ENCODE measurements at places on chromosomes 11 and 22. TPM values are rescaled to one million over a fixed set of nuclear protein-coding genes. Genes with fewer than 3 reads are reported as not detected.

LUZP2 gene
- total RNA-seq: not detected

C1QTNF5 gene
- total RNA-seq: not detected

KRTAP5-9 gene
- total RNA-seq: not detected

INS gene
- not detected for total RNA-seq

CHADL gene
- total RNA-seq: not detected

CD248 gene
- not detected for total RNA-seq

FOSL1 gene
- 130 TPM for total RNA-seq

OR52H1 gene
- total RNA-seq: not detected

OOSP2 gene
- not detected for total RNA-seq

WT1 gene
- 5.3 TPM for total RNA-seq

PKP3 gene
- total RNA-seq: 41.0 TPM

RIMBP3C gene
- 0.13 TPM for total RNA-seq

LRRC55 gene
- total RNA-seq: not detected

SLC17A6 gene
- total RNA-seq: not detected

MRPL17 gene
- total RNA-seq: 86.2 TPM

NUCB2 gene
- total RNA-seq: 34.0 TPM

MS4A1 gene
- not detected for total RNA-seq

SLC22A25 gene
- total RNA-seq: not detected

MAJIN gene
- total RNA-seq: not detected

E2F8 gene
- 7.2 TPM for total RNA-seq

CHRM1 gene
- total RNA-seq: 0.08 TPM

NFAM1 gene
- not detected for total RNA-seq

CD3E gene
- total RNA-seq: not detected

KRTAP5-4 gene
- not detected for total RNA-seq

VWCE gene
- 0.56 TPM for total RNA-seq

APOL5 gene
- not detected for total RNA-seq

SAA1 gene
- 2.6 TPM for total RNA-seq
